ENCODE measurements at places on chromosomes 16 and 17. TPM values are rescaled to one million over a fixed set of nuclear protein-coding genes. Genes with fewer than 3 reads are reported as not detected.

GRCh38 chr17:33057564-33057963 is 65.9 kb downstream of the SPACA3 start:
- peaks cover 22% of the 10 kb centered on the region for H3K27me3 ChIP-seq
- H3K27ac ChIP-seq = no peak overlapping the region
- DNase-seq = no peak
- H3K4me3 ChIP-seq = no peak overlapping the region

DNA sequence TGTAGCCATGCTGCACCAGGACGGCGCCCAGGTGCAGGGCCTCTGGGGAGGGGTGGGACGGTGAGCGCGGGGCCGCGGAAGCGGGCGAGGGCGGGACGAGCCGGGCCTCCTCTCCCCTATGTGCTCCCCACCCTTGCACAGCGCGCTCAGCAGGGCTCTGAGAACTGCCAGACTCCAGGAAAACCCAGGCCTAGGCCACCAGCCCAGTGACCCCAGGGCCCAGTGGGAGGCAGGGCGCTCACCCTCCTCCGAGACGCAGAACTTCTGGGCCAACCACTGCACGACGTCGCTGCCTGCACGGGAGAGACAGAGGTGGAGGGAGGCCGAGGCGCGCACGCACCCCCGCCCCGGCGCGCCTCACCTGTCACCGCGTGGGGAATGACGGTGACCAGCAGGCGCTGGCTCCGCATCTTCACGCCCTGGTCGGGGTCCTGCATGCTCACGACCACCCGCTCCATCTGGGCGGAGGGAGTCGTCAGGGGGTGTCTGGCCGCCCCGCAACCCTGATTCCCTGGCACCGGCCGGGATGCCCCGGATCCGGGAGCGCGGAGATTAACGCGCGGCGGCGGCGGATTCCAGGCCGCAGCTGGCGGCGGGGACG is 603 bp downstream of the RGS11 start:
- H3K36me3 ChIP-seq = no peaks in the 10 kb centered on the region
- DNase-seq = no peak
- H3K27ac ChIP-seq = no peak overlapping the region
- peaks cover 16% of the 10 kb centered on the region for H3K27me3 ChIP-seq
- H3K4me1 ChIP-seq = no peaks in the 10 kb centered on the region
- no peak overlapping the region for H3K4me3 ChIP-seq

DNA sequence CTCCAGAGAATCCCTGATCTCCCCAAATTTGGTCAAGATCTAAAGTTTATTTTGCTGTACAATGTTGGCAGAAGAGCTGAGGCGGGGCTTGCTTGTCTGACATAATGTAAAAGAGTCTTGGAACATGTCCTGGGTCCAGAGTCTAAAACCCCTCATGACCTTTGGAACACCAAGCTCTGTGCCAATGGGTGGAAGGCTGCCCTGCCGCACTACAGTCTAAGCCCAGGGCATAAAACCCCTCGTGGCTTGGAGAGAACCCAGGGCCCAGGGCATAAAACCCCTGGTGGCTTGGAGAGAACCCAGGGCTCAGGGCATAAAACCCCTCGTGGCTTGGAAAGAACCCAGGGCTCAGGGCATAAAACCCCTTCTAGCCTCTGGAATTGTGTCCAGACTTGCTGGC is 36.7 kb downstream of the CCDC57 start:
- H3K36me3 ChIP-seq = no peaks in the 10 kb centered on the region
- H3K27me3 ChIP-seq = no peaks in the 10 kb centered on the region
- no peak overlapping the region for H3K4me3 ChIP-seq
- H3K27ac ChIP-seq = no peak overlapping the region
- DNase-seq = no peak

DNA sequence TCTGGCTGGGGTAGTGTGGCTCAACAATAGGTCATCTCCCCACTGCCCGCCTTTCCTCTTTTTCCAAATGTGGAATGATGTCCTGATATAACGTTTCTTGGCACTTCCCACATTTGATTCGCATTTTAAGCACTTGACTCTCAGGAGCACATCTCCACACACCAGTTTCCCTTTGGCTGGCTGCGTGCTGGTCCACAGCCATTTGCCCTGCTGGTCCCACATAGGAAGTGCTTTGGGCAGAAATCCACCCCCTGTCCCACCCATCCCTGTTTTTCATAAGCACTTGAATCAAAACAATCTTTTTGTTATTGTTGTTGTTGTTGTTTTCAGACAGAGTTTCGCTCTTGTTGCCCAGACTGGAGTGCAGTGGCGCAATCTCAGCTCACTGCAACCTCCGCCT is 24.0 kb upstream of the TNFRSF13B start:
- no peak for DNase-seq
- no peaks in the 10 kb centered on the region for H3K27me3 ChIP-seq
- no peak overlapping the region for H3K27ac ChIP-seq
- no peak overlapping the region for H3K4me3 ChIP-seq

GRCh38 chr17:72249441-72249840 is 128.6 kb downstream of the SOX9 start:
- no peak overlapping the region for H3K27ac ChIP-seq
- no peak overlapping the region for H3K4me3 ChIP-seq
- no peaks in the 10 kb centered on the region for H3K4me1 ChIP-seq

DNA sequence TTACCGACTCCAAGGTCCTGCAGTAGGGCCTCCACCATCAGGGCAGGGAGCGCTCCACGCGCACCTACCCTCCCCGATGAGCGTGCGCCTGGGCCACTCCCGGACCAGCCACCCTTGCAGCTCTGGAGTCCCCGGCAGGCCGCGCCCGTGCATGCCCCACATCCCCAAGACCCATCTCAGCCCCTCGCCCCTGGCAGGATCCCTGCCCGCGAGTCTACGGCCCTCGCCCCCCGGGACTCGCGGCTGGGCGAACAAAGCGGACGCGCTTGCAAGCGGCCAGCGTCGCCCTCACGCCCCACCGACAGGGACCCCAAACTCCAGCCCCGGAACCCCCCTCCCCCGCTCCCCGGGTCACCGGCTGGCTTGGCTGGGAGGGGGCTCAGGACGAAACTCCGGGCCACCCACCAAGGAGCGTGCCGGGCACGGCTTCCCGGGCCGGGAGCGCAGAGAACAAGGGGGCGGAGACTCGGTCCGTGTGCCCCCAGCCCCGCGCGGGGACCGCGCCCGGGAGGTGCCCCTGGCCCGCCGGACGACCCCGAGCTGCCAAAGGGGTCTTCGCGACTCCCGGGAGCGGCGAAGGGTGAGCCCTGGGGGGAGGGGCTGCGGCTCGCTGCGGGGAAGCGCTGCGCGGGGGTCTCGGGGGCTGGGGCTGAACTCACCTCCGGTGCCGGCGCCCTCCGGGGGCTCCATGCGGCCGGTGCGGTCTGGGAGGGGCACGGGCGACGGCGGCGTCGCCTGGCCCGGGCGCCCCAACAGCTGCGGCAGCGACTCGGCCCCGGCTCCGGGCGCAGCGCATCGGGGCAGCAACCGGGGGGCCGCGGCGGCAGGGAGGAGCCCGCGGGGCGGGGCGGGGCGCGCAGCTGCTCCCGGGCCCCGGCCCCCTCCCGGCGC is at the start of gene DBNDD1:
Gene DBNDD1 (minus strand): TSS at position 805 of the 891 bp plus-strand sequence. CDS start 115 bp downstream, at position 690.
- peaks cover 6% of the 10 kb centered on the region for H3K36me3 ChIP-seq
- peaks cover 39% of the 10 kb centered on the region for H3K4me1 ChIP-seq
- H3K27me3 ChIP-seq = no peaks in the 10 kb centered on the region
- no peak for DNase-seq
- H3K4me3 ChIP-seq = peak within 1 kb of the TSS; percentile 83

- H3K27ac ChIP-seq = no peak overlapping the region
- DNase-seq = no peak
- H3K27me3 ChIP-seq = peaks cover 28% of the 10 kb centered on the region
- H3K4me3 ChIP-seq = no peak overlapping the region
- H3K36me3 ChIP-seq = no peaks in the 10 kb centered on the region
These were observed 180.6 kb downstream of the FOXL1 start for GRCh38 chr16:86758932-86759331.

KRTAP4-3 gene
- polyA plus RNA-seq = not detected

RBFOX1 gene
- not detected for polyA plus RNA-seq

DNA sequence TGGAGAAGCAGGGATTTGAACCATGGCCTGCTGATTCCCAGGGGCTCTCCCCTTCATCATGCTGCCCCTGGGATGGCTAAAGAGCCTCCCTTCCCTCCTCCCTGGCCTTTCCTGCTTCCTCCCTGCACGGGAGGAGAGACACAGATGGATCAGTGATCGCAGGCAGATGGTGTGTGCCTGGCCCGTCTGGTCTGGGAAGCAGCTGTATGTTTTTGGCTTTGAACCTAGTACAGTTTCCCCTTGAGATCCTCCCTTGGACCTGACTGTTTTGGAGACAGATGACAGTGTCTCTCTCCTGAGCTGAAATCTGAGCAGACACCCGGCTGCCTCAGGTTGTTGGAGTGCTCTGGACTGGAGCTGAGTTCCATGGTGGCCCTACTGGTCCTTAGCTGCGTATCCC is 29.0 kb upstream of the ATP2C2 start:
- DNase-seq = no peak
- peaks cover 5% of the 10 kb centered on the region for H3K27me3 ChIP-seq
- H3K36me3 ChIP-seq = peaks cover 10% of the 10 kb centered on the region

HAP1 gene
- not detected for polyA plus RNA-seq

GPR139 gene
- not detected for polyA plus RNA-seq

GRCh38 chr17:60573236-60574051 is 26.5 kb upstream of the PPM1D start:
- no peaks in the 10 kb centered on the region for H3K27me3 ChIP-seq
- no peaks in the 10 kb centered on the region for H3K36me3 ChIP-seq
- H3K27ac ChIP-seq = no peak overlapping the region
- DNase-seq = no peak
- no peak overlapping the region for H3K4me3 ChIP-seq

MYH2 gene
- polyA plus RNA-seq = not detected

- peaks cover 6% of the 10 kb centered on the region for H3K27me3 ChIP-seq
- H3K36me3 ChIP-seq = no peaks in the 10 kb centered on the region
- DNase-seq = no peak
- H3K4me1 ChIP-seq = peaks cover 30% of the 10 kb centered on the region
- no peak overlapping the region for H3K4me3 ChIP-seq
These were observed 12.3 kb downstream of the DLG4 start for GRCh38 chr17:7207120-7208001.

DNA sequence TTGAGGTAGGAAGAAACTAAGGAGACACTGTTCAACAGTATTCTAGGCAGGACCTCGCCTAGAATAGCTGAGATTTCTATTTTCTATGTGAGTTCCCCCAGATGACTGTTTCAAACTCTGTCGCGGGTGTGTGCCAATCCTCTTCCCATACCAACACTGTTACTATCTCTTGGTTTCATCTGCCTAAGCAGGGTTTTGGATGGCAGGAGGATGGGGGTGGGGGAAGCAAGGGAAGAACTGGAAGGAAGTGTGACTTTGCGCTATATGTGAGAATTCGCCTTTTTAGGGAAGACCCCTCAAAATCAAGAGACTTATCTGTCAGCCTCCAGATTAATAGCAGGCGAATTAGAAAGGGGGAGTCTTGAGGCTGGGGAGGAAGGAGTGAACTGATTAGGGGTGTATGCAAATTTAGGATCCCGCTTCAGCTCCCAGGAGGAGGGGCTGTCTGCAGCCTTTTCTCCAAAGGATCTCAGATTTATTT is 521 bp upstream of the G6PC3 start:
- no peaks in the 10 kb centered on the region for H3K36me3 ChIP-seq
- H3K4me1 ChIP-seq = peaks cover 66% of the 10 kb centered on the region
- no peak for DNase-seq
- no peaks in the 10 kb centered on the region for H3K27me3 ChIP-seq

KRT27 gene
- polyA plus RNA-seq = not detected

DNA sequence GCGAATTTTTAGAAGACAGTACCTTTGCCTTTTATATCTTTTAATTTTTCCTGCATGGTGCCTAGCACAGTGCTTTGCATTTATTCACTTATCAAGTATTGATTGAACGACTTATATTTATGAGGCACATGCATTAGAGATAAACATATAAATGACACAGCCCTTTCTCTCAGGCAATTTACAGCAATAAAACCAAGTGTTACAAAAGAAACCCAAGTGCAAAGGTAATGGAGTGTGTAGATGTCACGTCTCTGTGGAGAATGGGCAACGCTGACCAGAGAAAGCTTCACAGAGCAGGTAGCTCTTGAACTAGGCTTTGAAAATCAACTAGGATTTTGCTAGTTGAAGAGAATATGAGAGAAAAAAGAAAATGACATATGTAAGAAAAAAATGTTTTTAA is 32.6 kb upstream of the ABCA3 start:
- H3K36me3 ChIP-seq = no peaks in the 10 kb centered on the region
- no peak for DNase-seq
- no peaks in the 10 kb centered on the region for H3K4me1 ChIP-seq
- H3K27me3 ChIP-seq = peaks cover 48% of the 10 kb centered on the region

DNA sequence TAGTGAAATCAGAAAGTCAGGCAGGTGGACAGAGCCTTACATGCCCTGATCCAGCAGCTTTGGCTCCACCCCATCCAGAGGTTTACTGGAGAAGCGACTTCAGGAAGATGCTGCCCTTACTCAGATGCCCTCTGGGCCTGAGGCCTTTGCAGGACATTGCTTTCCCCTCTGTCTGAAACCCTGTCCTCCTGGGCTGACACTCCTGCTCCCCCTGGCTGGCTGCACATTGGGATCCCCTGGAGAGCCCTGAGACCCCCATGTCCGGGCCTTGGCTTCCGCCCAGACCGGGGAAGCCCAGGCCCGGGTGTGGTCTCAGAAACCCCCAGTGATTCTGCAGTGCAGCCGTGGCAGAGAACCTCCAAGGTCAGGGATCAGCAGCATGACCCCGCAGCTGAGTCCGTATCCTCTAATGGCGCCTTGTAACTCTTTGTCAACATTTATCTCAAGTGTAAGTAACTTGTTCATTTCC is 36.6 kb downstream of the BCO1 start:
- no peak overlapping the region for H3K4me3 ChIP-seq
- no peaks in the 10 kb centered on the region for H3K36me3 ChIP-seq
- no peak overlapping the region for H3K27ac ChIP-seq
- peaks cover 8% of the 10 kb centered on the region for H3K27me3 ChIP-seq
- H3K4me1 ChIP-seq = no peaks in the 10 kb centered on the region

CA10 gene
- not detected for polyA plus RNA-seq

GRCh38 chr17:77720946-77721845 is 237.3 kb upstream of the TNRC6C start:
- H3K4me1 ChIP-seq = peaks cover 17% of the 10 kb centered on the region
- no peak for DNase-seq
- no peak overlapping the region for H3K4me3 ChIP-seq
- H3K27ac ChIP-seq = no peak overlapping the region
- H3K36me3 ChIP-seq = no peaks in the 10 kb centered on the region

DNA sequence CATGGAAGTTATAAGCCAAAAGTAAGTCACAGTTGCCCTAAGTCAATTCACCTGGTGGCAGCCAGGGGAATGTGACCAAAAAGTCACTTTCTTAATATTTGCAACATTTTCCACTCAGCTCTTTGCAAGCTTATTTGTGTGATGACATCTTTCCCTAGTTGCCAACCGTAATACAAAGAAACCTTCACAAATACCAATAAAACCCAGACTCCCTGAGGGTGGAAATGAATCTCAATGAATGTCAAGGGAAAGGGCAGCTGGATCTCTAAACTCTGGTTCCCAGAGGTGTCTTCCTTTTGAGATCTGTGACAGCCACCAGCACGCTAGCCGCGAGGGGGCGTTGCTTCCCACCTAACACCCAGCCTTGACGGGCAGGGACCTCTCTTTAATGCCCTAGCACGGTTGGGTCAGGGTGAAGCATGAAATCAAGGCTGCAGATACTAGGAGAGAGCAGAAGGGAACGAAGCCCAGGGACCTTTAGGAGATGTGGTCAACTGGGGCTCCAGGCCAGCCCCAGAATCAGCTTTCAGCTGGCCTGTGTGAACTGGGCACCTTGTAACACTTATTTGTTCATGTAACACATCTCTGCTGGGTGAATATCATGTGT is 82.2 kb downstream of the CMC2 start:
- no peaks in the 10 kb centered on the region for H3K36me3 ChIP-seq
- H3K4me3 ChIP-seq = no peak overlapping the region
- peaks cover 38% of the 10 kb centered on the region for H3K27me3 ChIP-seq
- no peaks in the 10 kb centered on the region for H3K4me1 ChIP-seq
- DNase-seq = no peak

- no peaks in the 10 kb centered on the region for H3K36me3 ChIP-seq
- no peaks in the 10 kb centered on the region for H3K4me1 ChIP-seq
- H3K27me3 ChIP-seq = peaks cover 50% of the 10 kb centered on the region
These were observed 284.5 kb downstream of the MAF start for GRCh38 chr16:79316004-79316458.

MYH8 gene
- not detected for polyA plus RNA-seq
